RWPE1 (cell line): ENCODE measurements at places on chromosomes 1 and 21.

DNA sequence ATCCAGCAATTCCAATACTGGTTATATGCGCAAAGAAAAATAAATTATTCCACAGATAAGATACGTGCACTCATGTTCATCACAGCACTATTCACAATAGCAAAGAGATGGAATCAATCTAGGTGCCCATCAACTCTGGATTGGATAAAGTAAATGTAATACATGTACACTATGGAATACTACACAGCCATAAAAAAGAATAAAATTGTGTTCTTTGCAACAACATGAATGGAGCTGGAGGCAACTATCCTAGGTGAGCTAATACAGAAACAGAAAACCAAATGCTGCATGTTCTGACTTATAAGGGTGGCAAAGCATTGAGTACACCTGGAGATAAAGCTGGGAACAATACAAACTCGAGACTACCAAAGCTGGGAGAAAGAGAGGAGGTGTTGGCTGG lies 787.3 kb downstream of the KCNT2 start:
- DNase-seq = no peak

DNA sequence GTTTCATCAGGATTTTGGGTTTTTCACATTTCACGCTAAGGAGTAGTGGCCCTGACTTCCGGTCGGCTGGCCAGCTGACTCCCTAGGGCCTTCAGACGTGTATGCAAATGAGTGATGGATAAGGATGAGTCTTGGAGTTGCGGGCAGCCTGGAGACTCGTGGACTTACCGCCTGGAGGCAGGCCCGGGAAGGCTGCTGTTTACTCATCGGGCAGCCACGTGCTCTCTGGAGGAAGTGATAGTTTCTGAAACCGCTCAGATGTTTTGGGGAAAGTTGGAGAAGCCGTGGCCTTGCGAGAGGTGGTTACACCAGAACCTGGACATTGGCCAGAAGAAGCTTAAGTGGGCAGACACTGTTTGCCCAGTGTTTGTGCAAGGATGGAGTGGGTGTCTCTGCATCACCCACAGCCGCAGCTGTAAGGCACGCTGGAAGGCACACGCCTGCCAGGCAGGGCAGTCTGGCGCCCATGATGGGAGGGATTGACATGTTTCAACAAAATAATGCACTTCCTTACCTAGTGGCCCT lies 23.1 kb upstream of the TNFRSF1B start:
- peak; percentile 92 for DNase-seq

DNA sequence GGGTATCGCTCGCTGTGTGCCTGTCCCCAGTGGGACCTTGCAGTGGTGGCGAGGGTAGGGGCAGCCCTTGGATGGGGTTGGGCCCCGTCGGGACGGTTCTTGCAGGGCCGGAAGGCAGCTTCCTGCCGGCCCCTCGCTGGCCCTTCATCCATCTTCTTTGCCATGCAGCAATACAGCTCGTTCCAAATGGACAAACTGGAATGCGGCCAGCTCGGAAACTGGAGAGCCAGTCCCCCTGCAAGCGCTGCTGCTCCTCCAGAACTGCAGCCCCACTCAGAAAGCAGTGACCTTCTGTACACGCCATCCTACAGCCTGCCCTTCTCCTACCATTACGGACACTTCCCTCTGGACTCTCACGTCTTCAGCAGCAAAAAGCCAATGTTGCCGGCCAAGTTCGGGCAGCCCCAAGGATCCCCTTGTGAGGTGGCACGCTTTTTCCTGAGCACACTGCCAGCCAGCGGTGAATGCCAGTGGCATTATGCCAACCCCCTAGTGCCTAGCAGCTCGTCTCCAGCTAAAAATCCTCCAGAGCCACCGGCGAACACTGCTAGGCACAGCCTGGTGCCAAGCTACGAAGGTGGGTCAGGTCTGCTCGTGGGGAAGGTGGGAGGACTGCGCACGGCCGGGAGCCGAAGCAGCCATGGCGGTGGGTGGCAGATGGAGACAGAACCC lies 45.8 kb downstream of the SIM2 start:
- no peak for DNase-seq

GRCh38 chr21:23718446-23719285 lies 1888.6 kb downstream of the MRPL39 start:
- DNase-seq = no peak

DNA sequence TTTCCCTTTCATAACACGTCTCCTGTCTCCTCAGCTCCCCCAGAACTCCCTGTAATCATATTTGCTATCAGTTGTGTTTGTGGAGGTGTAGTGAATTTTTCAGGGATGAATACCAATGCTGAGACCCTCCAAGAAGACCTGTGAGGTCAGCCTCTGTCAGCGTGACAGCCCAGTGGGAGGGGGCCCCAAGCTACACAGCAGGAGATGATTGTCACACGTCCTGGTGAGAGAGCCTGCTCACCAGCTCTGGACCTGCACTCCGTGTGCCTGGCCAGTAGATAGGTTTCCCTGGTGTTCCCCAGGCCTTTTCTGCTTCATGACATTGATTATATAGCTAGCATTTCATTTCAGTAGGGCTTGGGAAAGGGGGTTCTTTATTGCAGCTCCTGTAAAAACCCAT lies 421.5 kb downstream of the KIF26B start:
- DNase-seq = no peak

GRCh38 chr1:32622806-32623681 lies 27.3 kb downstream of the ZBTB8OS start:
- DNase-seq = no peak

GRCh38 chr21:33230545-33231324 lies 997 bp downstream of the IFNAR2 start:
- DNase-seq = peak; percentile 49

GRCh38 chr1:69814926-69815325 lies 247.2 kb downstream of the LRRC7 start:
- DNase-seq = no peak

DNA sequence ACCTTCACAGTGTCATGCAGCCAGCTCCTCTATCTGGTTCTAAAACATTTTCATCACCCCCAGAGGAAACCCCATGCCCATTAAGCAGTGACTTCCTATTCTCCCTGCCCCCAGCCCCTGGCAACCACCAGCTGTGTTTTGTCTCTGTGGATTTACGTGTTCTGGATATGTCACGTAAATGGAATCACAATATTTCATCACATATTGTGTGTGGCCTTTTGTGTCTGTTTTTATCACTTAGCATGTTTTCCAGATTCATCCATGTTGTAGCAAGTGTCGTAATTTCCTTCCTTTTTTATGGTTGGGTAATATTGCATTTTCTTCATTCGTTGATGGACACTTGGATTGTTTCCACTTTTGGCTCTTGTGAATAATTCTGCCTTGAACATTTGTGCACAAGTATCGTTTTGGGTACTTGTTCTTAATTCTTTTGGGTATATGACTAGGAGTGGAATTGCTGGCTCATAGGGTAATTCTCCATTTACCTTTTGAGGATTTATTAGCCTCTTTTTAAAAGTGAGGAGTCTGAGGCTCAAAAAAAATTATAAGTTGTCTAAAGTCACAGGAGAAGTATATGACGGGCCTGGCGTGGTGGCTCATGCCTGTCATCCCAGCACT lies 127.0 kb downstream of the MRPS6 start:
- DNase-seq = no peak
